ENCODE measurements at places on chromosomes 11 and 22. TPM values are rescaled to one million over a fixed set of nuclear protein-coding genes. Genes with fewer than 3 reads are reported as not detected.
A peak's percentile ranks its signal among the peaks of the same experiment; 100 is the strongest.

PLEKHA7 gene
- total RNA-seq = 3.7 TPM

ANKK1 gene
- total RNA-seq = 0.55 TPM

TRIM34 gene
- 14.4 TPM for total RNA-seq

C1QTNF5 gene
- 55.0 TPM for total RNA-seq

OR10D3 gene
- not detected for total RNA-seq

RGL4 gene
- 44.3 TPM for total RNA-seq

SLC22A9 gene
- not detected for total RNA-seq

USP2 gene
- total RNA-seq = 0.88 TPM

PNPLA5 gene
- not detected for total RNA-seq

ADM2 gene
- total RNA-seq = 1.2 TPM

TRIM21 gene
- 39.2 TPM for total RNA-seq

- H3K36me3 ChIP-seq = no peaks in the 10 kb centered on the region
- H3K4me1 ChIP-seq = peaks cover 44% of the 10 kb centered on the region
These were observed 11.5 kb downstream of the PTPRJ start for GRCh38 chr11:47991894-47992293.

- H3K27ac ChIP-seq = no peak overlapping the region
- H3K36me3 ChIP-seq = no peaks in the 10 kb centered on the region
- H3K4me3 ChIP-seq = no peak overlapping the region
- H3K27me3 ChIP-seq = no peaks in the 10 kb centered on the region
- peaks cover 19% of the 10 kb centered on the region for H3K4me1 ChIP-seq
These were observed 2.7 kb downstream of the PNPLA3 start for GRCh38 chr22:43926349-43926710.

- H3K27me3 ChIP-seq = peaks cover 37% of the 10 kb centered on the region
- no peak for DNase-seq
- no peaks in the 10 kb centered on the region for H3K4me1 ChIP-seq
- no peaks in the 10 kb centered on the region for H3K36me3 ChIP-seq
These were observed 35.6 kb upstream of the EIF3D start for GRCh38 chr22:36564422-36565158.

- H3K27me3 ChIP-seq = no peaks in the 10 kb centered on the region
- H3K36me3 ChIP-seq = no peaks in the 10 kb centered on the region
- H3K4me3 ChIP-seq = no peak overlapping the region
- no peak for DNase-seq
These were observed 58.7 kb downstream of the AHNAK start for GRCh38 chr11:62487738-62488551.

GRCh38 chr11:66720223-66720898 is 8.7 kb downstream of the SPTBN2 start:
- H3K27ac ChIP-seq = peak overlapping the region; percentile 36
- H3K4me3 ChIP-seq = no peak overlapping the region
- H3K4me1 ChIP-seq = no peaks in the 10 kb centered on the region
- H3K27me3 ChIP-seq = peaks cover 38% of the 10 kb centered on the region

GRCh38 chr22:48883211-48883960 is 944.3 kb downstream of the BRD1 start:
- no peak overlapping the region for H3K27ac ChIP-seq
- H3K36me3 ChIP-seq = no peaks in the 10 kb centered on the region
- no peaks in the 10 kb centered on the region for H3K4me1 ChIP-seq
- H3K4me3 ChIP-seq = no peak overlapping the region

DNA sequence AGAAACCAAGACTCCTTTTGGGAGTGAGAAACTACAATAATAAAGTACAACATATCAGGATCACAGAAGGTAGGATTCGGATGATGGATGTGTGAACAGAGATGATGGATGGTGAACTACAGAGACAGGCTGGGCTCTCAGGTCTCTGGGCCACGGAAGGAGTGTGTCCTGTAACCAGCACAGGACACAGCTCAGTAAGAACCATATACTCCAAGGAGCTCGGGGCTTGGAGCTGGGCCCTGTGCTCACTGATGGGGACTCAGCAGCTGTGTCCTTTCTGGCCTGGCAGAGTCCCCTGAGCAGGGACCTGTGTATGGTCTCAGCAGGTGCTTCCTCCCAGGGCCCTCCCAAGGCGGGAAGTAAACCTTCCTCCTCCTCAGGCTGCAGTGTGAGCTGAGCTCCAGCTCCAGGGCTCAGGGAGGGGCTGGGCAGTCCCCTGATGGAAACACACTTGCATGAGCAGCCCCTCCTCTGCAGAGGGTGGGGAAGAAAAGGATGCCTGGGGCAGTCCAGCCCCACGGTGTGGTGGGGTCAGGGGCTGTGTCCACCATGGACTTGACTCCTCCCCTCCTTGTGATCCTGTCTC is 39.8 kb upstream of the TOP3B start:
- no peak overlapping the region for H3K4me3 ChIP-seq
- H3K4me1 ChIP-seq = peaks cover 20% of the 10 kb centered on the region
- H3K27ac ChIP-seq = no peak overlapping the region
- no peaks in the 10 kb centered on the region for H3K27me3 ChIP-seq
- no peak for DNase-seq

- no peak overlapping the region for H3K4me3 ChIP-seq
- no peaks in the 10 kb centered on the region for H3K27me3 ChIP-seq
- H3K4me1 ChIP-seq = no peaks in the 10 kb centered on the region
- H3K36me3 ChIP-seq = no peaks in the 10 kb centered on the region
These were observed 66.5 kb upstream of the CEP126 start for GRCh38 chr11:101848262-101848661.

- no peaks in the 10 kb centered on the region for H3K27me3 ChIP-seq
- no peaks in the 10 kb centered on the region for H3K36me3 ChIP-seq
- no peak for DNase-seq
These were observed 59.1 kb downstream of the SCGB1A1 start for GRCh38 chr11:62477927-62478326.

DNA sequence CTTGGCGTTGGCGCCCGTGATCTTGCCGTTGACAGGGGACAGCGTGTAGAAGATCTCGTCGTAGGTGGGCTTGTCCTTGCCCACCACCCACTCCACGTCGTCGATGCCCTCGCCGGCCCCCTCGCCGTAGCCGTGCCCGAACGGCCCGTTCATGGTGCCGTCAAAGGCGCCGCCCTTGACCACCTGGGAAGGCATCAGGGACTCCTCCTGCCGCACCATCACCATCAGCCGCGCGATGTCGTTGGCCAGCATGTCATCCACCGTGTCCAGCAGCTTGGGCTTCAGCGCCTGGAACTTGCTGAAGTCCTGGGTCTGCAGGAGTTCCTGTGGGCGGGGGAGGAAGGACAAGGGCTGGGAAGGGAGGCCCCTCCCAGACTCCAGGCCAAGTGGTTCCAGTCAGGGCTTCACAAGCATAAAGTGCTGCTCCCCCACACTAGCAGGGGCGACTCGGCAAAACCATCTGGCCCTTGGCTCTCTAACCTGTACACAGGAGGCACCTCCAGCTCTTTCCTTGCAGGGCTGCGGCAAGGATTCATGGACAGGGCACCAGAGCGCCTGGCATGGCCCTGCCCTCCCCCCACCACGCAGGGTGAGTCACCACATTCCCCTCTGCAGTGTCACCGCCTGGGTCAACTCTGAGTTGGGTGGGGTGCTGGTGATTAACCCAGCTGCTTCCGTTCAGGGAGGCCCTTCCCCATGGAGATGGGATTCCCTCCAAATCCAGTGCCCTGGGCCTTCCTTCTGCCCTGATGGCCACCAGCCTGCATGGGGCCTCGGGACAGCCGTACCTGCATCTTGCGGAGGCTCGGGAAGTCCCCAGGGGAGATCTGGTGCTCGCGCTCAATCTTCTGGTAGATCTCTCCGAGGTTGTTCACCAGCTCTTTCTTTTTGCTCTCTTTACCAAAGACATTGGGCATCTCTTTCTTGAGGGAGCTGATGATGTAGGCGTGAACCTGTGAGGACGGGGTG is 10.4 kb upstream of the CDC42BPG start:
- no peak overlapping the region for H3K4me3 ChIP-seq
- H3K27ac ChIP-seq = peak overlapping the region; percentile 98
- H3K4me1 ChIP-seq = peaks cover 100% of the 10 kb centered on the region
- H3K27me3 ChIP-seq = no peaks in the 10 kb centered on the region
- H3K36me3 ChIP-seq = peaks cover 68% of the 10 kb centered on the region
- DNase-seq = peak; percentile 84

- DNase-seq = no peak
- no peak overlapping the region for H3K4me3 ChIP-seq
- H3K27ac ChIP-seq = no peak overlapping the region
- no peaks in the 10 kb centered on the region for H3K36me3 ChIP-seq
- H3K4me1 ChIP-seq = no peaks in the 10 kb centered on the region
- H3K27me3 ChIP-seq = peaks cover 32% of the 10 kb centered on the region
These were observed 76.4 kb downstream of the MPPED1 start for GRCh38 chr22:43488031-43488866.

DNA sequence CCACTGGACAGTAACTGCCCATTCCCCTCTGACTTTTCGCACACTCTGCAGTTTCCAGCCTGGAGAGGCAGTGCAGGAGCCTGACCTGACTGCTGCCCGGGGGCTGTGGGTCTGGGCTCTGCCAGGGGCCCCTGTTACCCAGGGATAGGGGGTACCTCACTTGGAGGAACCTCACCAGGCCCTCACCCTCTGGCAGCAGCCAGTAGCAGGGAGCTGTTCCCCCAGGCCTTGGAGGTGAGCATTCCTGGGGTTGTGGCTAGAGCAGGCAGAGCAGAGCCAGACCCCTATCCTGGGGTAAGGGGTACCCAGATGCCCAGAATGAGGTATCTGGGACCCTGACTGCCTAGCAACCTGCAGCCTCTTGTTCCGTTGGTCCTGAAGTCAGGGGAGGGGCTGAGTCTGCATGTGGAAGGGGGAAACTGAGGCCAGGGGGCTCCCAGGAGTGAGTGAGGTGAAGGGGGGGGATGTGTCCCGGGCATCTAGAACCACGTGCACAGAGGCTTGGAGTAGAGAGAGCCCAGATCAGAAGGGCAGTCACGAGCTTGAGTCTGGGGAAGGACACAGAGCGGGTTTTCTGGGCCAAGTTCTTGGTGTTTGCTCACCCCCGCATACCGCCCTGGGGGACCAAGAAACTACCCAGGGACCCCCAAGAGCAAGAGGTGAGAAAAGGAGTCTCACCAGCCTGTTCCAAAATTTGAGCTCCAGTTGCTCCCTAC is 43.9 kb upstream of the ACCSL start:
- H3K4me3 ChIP-seq = no peak overlapping the region
- H3K4me1 ChIP-seq = no peaks in the 10 kb centered on the region
- no peaks in the 10 kb centered on the region for H3K27me3 ChIP-seq
- no peak overlapping the region for H3K27ac ChIP-seq
- no peak for DNase-seq
- no peaks in the 10 kb centered on the region for H3K36me3 ChIP-seq

GRCh38 chr11:109237636-109238035 is 184.4 kb upstream of the C11orf87 start:
- no peak overlapping the region for H3K4me3 ChIP-seq
- no peak for DNase-seq
- no peak overlapping the region for H3K27ac ChIP-seq
- H3K36me3 ChIP-seq = no peaks in the 10 kb centered on the region
- no peaks in the 10 kb centered on the region for H3K4me1 ChIP-seq

DNA sequence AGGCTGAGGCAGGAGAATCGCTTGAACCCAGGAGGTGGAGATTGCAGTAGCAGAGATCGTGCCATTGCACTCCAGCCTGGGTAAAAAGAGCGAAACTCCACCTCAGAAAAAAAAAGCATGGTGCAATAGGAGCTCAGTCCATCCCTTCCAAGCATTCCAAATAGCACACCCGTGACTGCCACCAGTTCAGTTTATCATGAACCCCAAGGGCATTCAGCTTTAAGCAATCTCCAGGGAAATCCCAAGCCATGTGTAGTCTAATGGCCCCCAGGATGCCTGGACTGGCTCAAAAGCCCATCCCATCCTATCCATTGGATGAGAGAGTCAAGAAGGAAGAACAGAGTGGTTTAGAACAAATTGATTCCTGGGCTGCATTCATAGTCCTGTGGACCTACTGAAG is 16.2 kb downstream of the MICAL3 start:
- H3K4me1 ChIP-seq = peaks cover 30% of the 10 kb centered on the region
- no peak overlapping the region for H3K4me3 ChIP-seq
- no peaks in the 10 kb centered on the region for H3K36me3 ChIP-seq
- no peaks in the 10 kb centered on the region for H3K27me3 ChIP-seq
- no peak for DNase-seq

DNA sequence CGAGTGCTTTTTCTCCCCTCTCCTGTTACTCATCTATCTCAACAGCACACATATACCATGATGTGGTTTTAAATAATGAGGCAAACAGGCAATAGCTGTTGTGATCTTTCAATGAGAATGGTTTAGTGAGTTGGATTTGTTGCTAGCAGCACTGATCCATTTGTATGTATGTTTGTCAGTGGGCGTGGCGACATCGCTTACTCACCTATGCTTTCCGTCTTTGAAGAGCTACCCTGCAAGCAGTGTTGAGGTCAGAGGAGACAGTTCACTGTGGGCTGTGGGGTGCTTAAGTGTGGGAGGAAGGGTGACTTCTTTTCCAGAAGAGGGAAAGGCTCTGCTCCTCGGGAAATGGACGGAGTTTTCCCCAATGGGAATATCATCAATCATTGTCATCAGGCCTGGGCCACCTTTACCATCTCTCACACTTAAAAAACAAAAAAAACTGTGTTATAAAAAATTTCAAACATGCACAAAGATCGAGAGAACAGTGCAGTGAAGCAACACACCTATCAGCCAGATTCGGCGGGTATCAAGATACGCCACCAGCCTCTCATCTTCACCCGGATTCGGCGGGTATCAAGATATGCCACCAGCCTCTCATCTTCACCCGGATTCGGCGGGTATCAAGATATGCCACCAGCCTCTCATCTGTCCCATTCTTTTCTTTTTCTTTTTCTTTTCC is 83.8 kb downstream of the TBC1D22A start:
- H3K27me3 ChIP-seq = no peaks in the 10 kb centered on the region
- H3K36me3 ChIP-seq = no peaks in the 10 kb centered on the region
- H3K4me3 ChIP-seq = no peak overlapping the region
- no peak for DNase-seq
- H3K27ac ChIP-seq = no peak overlapping the region

- H3K4me1 ChIP-seq = peaks cover 100% of the 10 kb centered on the region
- no peaks in the 10 kb centered on the region for H3K36me3 ChIP-seq
These were observed 14.3 kb downstream of the PACSIN2 start for GRCh38 chr22:43000441-43001175.

- no peak overlapping the region for H3K27ac ChIP-seq
- DNase-seq = no peak
- no peak overlapping the region for H3K4me3 ChIP-seq
- no peaks in the 10 kb centered on the region for H3K36me3 ChIP-seq
- no peaks in the 10 kb centered on the region for H3K4me1 ChIP-seq
- no peaks in the 10 kb centered on the region for H3K27me3 ChIP-seq
These were observed 812.2 kb downstream of the LRRC4C start for GRCh38 chr11:40647295-40647694.

DNA sequence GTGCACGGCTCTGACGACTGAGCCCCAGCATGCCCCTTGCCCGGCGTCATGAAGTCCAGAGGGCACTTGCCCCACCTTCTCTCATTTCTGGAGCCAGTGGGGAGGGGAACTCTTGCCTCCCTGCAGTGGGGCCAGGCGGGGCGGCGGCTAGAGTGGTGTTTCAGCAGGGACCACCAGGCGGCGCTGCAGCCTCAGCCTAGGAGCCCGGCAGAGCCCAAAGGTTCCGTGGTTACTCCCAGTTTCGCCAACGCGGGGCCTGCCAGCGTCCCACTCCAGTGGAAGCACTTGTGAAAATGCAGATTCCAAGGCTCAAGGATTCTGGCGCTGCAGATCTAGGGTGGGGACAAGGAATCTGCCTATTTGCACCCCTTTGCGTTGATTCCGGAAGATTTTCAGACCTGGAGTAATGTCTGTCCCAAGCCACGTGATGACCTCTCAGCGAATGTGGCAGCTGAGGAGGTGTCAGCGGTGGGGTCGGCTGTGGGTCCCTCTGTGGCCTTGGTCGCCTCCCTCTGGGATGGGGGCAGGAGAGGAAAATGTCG is 55.7 kb downstream of the CD82 start:
- DNase-seq = peak; percentile 91
- no peak overlapping the region for H3K27ac ChIP-seq
- peaks cover 58% of the 10 kb centered on the region for H3K36me3 ChIP-seq
- H3K4me1 ChIP-seq = peaks cover 20% of the 10 kb centered on the region
- no peaks in the 10 kb centered on the region for H3K27me3 ChIP-seq

Data from spleen (tissue), 13 donors.